Effector memory CD4-positive, alpha-beta T cell (primary cell): ENCODE measurements at places on chromosomes 12 and 14.
A peak's percentile ranks its signal among the peaks of the same experiment; 100 is the strongest.

- DNase-seq: no peak
Measured at GRCh38 chr12:51218607-51219161, 822 bp upstream of the POU6F1 start.

DNA sequence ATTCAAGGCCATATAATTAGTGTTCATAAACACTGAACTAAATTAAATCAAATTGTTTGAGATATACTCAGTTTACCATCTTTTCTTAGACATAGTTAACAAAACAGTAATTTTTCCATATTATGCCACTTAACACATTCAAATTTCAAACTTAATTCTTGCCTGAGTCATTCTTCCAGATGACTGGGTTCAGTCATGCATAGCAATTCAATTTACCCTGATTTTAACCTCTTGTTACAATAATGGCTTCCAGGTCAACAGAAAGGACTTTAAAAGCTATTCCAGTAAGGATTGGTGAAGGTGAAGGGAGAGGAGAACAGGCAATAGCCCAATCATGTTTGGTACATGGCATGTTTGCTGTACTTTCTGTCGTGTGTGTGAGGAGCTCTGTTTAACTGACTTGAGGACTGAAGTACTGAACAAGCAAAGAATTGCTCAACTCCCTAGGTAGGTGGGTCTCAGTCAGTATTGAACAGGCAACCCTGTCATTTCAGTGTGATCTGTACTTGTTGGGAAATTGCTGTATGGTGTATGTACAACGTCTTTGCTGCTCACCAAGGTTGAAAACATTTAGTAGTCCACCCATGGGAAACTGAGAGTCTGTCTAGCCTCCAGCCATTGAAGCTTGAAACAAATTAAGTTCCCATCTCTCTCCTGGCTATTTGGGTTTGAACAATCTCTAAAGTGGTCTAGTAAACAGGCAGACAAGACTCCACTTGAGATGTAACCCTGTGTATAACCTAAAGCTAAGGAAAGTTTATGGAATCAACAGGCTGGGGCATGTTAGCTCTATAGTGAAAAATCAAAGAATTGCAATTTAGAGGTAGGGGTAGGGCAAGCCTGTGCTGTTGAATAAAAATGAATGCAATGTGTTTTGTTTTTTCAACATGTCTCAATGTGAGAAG lies 327.2 kb downstream of the BTG1 start:
- no peak for DNase-seq

DNA sequence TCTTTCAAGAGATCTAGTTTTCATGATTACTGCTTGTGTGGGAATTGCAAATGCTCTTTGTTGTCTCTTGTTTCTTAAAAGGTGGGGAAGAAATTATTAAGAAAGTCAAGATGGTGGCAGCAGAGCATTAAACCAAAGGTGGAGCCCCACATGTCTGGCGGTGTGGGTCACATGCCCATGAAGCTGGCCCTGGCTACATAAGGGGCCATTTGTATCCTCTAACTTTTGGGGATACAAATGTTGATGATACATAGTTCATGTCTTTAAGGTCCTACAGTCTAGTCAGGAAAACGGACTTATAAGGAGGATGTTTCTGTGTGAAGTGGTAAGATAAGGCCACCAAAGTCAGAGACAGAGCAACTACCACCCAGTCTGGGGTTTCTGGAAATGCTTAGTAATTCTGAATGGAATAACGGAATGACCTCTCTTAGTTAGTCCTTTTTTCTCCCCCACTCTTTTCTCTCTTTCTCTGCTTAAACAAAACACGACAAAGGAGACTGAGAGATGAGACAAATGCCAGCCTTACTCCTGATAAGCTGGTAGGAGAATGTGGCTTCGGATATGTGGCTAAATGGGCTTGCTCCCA lies 39.9 kb upstream of the PTHLH start:
- DNase-seq: no peak

DNA sequence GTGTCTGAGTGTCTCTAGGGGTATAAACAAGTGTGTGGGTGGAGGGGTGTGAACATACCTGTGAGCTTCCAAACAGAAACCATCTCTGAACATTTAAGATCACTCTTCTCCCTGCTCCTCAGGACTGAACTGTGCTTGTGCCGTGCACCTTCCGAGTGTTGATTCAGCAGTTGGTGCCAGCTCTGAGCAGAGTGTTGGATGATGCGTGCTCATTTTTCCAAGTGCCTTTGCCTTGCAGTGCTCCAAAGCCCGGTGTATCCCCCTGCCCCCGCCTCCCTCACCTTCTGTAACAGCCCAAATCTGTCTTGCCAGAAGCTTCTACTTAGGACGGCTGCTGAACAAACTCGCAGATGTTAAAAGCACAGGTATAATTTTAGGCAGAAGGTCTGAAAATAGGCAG lies 4.4 kb downstream of the WSCD2 start:
- DNase-seq: no peak

DNA sequence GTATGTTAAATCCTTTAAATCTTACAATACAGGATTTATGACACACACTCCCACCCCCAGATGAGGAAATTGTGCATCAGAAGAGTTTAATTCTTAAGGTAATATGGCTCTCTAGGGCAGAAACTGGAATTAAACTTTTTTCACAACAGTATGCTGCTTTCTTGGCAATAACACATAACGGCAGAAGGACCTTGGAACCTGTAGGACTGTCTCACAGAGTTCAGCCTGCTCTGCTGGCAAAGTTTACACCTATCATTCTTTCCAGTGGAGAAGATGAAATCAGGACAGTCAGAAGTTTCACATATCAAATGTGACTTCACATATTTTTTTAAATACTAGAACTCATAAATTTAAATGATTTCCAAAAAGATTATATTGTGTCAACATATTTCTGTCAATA lies 30.6 kb upstream of the MYF6 start:
- no peak for DNase-seq

- no peak for DNase-seq
Measured at GRCh38 chr14:88249266-88249665, 73.8 kb downstream of the KCNK10 start.

DNA sequence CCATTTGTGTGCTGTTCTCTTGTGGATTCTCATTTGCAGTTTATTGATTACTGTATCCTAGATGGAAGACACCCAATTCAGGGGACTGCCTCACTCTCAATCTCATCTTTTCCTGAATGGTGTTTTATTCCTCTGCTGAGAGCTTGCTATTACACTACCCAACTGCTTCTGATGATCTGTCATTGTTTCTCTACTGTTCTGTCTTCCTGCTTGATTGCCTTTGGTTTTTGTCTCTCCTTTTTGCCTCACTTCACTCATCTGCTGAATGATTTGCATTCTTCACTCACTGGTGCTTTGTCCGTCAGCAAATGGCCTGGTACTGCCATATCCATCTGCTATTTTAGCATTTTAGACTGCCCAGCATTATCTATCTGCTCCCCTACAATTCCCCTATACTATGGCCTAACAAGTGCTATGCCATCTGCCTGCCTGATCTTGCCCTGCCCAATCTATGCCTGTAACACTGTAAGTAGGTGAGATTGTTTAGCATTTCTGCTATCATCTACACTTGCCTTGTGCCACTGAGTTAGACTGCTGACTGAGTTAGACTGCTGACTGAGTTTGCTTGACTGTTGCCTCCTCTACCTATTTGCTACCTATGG lies 335.1 kb downstream of the GPHN start:
- no peak for DNase-seq

GRCh38 chr12:894226-894625 lies 55.3 kb downstream of the RAD52 start:
- DNase-seq: no peak

DNA sequence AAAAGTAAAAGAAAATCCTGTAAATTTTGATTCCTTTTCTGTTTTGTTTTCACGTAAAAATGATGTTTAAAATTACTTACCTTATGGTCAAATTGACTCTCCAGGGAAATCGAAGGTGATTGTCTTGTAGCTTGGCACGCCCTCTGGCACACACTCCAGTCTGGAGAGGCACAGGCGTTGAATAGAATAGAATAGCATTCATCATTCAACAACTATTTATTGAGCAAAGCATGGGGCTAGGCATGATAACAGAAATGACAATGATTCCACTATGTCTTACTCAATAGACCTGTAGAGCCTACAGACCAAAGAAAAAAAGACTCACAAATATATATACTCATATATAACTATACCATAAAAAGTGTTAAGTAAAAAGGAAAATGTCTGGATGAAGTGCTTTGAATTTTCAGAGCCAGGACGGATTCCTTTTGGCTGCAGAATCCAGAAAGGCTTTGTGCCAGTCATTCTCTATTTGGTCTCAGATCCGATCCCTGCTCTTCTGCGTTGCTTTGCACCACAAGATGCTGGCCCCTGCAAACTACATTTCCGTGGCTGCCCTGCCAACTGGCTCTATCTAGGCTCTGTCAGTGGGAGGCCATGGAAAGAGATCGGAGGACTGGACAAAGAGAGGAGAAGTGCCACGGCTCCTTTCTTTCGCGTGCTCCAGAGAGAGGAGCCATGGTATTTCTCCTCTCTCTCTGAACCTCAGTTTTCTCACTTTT lies 231.8 kb downstream of the CRADD start:
- no peak for DNase-seq

DNA sequence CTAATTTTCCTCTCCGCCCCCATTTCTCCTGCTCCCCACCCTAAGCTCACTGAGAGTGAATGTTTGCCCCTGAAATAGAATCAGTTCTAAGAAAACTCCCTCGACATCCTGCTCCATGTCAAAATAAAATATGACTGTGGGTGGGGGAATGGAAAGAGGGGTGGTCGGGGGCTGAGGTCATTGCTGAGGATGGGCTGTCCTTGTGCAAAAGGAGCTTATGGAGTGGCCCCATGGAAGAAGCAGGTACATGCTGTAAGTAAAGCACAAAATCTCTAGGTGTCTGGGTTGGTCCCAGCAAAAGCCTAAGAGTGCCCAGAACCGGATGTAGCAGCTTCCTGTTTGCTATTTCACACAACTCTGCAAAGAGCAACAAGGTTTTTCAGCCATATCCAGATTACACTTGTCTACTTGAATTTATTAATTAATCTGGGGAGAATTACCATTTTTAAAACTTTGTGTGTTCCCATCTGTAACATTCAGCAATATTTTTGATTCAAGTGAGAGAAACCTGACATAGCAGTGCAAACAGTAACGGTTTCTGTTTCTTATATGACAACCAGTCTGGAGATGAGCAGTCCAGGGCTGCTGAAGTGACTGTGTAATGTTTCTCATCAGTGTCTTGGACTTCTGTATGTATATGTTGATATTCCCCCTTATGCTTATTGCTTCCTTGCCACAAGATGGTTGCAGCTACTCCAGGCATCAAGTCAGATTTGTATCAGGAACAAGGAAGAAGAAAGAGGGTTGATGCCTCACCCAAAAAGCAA lies 40.4 kb upstream of the GZMB start:
- DNase-seq: peak; percentile 25

DNA sequence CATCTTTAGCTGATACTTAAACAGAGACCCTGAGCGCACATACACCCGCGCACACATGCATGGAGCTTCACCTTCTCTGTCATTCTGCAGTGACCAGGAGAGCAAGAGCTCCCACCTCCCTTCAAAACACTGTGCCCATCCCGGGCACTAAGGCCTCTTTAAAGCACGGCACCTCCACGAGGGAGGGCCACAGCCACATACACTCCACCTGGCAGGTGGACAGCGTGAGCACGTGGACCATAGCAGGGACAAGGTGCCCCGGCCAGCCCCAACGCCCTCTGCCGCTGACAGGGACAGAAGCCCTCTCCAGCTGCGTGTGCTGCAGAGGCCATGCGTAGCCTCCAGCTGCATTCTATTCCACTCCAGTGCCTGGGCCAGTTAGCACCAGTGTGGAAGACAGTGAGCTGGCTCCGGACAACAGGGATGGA lies 5.4 kb downstream of the GAPDH start:
- DNase-seq: no peak

GRCh38 chr14:62557416-62557815 lies 487.8 kb downstream of the KCNH5 start:
- no peak for DNase-seq

GRCh38 chr12:83514372-83514771 lies 827.7 kb downstream of the TMTC2 start:
- DNase-seq: no peak

DNA sequence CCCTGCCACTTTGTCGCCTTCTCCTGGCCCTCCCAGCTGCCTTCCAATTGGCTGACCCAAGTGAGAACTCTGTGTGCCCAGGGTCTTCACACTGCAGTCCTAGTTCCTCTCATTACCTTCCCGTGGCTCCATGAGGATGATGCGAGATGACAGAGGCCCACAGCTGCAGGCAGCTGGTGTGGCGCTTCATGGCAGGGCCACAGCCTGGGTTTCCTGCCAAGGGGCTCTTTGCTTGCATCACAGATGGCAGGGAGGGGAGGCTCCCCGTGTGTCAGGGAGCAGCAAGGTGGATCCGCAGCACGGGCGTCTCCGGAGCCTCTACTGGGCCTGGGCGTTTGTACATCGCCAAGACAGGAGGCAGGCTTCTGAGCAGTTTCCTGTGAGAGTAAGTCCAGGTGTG lies 28.9 kb downstream of the DEGS2 start:
- DNase-seq: no peak

GRCh38 chr12:47360771-47361388 lies 281.1 kb upstream of the AMIGO2 start:
- peak; percentile 30 for DNase-seq

GRCh38 chr14:33848706-33849454 lies 102.0 kb downstream of the EGLN3 start:
- DNase-seq: no peak

- no peak for DNase-seq
Measured at GRCh38 chr12:65602253-65602609, 222.1 kb upstream of the HMGA2 start.

DNA sequence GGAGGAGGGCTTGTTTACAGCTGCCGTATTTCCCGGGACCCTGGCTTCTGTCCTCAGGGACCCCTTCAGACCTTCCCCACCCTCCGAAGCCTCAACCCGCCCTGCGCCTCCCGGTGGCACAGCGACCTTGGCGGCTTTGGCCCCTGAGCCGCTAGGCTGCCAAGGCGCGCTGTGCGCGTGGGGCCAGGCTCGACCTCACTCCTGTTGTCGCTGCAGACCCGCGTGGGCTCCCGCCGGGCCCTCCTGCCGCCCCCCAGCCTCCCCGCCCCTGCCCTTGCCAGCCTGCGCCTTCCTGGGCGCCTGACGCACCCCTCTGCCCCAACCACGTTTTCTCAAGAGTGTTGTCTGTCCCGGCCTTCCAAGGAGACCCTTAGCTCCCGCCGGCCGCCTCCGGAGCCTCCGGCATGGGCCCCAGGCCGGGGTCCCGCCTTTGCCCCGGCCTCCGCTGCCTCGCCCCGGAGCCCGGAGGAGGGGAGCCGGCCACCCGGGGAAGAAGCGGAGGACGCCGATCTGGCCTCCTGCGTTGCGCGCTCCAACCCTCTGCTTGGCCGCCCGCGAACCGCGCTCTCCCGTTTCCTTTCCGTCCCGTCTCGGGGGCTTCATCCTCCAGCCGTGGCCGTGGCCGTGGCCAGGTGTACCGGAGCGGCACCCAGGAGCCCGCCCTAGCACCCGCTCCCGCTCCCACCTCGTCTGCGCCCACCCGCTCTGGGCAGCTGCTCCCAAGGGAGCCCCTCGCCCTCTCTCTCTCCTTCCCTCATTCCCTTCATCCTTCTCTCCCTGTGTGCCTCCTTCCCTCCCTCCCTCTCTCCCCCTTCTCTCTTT lies 19.9 kb downstream of the PPP2R5C start:
- no peak for DNase-seq

- DNase-seq: no peak
Measured at GRCh38 chr12:42162965-42163364, 18.3 kb upstream of the GXYLT1 start.
